ENCODE measurements at places on chromosomes 6 and 20. TPM values are rescaled to one million over a fixed set of nuclear protein-coding genes. Genes with fewer than 3 reads are reported as not detected.

Gene NDRG3
- total RNA-seq = 29.9 TPM

Gene HSPA1L
- total RNA-seq = 2.0 TPM

Gene ACSS1
- total RNA-seq = 15.2 TPM

Gene OXT
- 1.0 TPM for total RNA-seq

Gene SCGN
- total RNA-seq = not detected

Gene ADGRF4
- not detected for total RNA-seq

Gene LAMA2
- 0.15 TPM for total RNA-seq

Gene FAM162B
- not detected for total RNA-seq

Gene SLC35B3
- 7.9 TPM for total RNA-seq

Gene SPINT3
- not detected for total RNA-seq

Gene EMILIN3
- not detected for total RNA-seq

Gene RNF182
- not detected for total RNA-seq

All from activated CD4-positive, alpha-beta memory T cell treated with anti-CD3 and anti-CD28 coated beads for 36 hours (primary cell).